ENCODE measurements at places on chromosomes 13 and 19.

- peak; percentile 11 for DNase-seq
Observed at GRCh38 chr19:15294561-15294990, 37.8 kb downstream of the BRD4 start.

- no peak for DNase-seq
Observed at GRCh38 chr13:113622791-113623490, 35.1 kb downstream of the ATP4B start.

DNA sequence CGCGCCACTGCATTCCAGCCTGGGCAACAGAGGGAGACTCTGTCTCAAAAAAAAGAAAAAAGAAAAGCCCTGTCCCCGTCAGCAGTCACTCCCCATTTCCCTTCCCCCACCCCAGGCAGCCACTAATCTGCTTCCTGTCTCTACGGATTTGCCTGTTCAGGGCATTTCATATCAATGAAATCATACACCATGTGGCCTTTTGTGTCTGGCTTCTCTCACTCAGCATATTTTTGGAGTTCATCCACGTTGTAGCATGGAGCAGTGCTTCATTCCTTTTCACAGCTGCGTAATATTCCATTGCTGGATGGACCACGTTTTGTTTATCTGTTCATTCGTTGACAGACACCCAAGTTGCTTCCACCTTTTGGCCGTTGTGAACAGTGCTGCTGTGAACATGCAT lies 36.1 kb upstream of the KLF2 start:
- no peak for DNase-seq

DNA sequence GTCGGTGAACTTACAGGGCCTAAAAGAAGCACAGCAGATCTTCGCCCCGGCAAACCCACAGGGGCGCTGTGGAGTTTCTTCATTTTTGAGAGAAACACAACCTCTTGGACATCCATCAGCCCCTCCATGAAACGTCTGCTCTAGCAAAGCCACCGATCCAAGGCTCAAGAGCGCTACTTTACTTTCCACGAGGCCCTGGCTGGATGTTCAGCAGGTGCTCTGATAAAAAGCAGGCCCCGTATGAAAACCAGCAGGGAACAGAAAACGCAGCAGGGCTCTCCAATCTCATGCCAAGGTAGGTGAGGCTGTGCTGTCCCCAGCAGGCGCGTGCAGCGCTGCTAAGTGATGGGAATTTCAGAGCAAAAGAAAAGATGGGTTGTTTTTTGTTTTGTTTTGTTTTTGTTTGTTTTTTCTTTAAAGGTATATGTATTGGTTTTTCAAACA lies 86.7 kb downstream of the IRS2 start:
- no peak for DNase-seq

DNA sequence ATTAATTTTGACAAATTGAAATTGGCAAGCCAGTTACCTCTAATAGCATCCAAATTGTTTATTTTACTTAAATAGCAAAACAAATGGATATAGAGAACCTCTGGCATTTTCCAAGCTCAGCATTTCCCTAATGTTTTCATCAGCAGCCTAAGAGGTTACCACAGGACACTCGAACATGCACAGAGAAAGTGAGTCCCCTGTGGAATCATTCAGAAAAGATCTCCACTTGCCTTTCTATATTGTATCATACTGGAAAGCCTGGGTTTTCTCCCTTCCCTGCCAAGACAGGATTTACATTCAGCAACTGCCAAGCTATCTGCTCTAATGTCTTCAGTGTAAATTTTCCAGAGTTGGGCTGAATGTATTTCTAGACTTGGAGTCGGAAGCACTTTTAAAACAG lies 188.9 kb downstream of the KCTD12 start:
- no peak for DNase-seq

GRCh38 chr19:19214892-19215291 lies 3.1 kb downstream of the NCAN start:
- DNase-seq, result no peak

DNA sequence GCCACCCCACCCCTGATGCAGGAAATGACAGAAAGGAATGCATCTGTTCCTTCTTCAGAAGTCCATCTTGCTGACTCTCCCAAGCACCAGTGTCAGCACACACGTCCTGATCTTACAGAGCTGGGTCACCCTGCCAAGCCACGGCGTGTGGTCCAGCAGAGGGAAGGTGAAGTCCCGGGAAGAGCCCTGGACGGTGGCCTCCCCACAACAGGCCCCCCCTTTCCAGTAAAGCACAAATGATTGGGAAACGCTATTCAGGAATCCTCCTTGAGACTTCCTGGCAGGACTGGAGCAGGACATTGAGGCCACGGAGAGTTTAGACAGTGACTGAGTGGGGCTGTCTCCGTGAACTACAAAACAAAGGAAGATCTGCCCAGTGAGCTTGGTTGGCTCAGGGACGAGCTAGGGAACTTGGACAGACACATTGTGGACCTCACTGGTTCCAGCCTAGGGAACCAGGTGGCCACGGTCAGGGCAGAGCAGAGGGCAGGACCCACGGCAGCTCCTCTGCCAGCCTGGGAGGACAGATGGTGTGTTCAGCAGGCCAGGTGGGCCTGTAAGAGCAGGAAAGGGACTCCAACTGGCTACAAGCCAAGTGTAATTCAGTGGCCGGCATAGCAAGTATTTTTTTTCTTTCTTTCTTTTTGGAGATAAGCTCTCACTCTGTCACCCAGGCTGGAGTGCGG lies 41.7 kb downstream of the ELL start:
- peak; percentile 97 for DNase-seq

DNA sequence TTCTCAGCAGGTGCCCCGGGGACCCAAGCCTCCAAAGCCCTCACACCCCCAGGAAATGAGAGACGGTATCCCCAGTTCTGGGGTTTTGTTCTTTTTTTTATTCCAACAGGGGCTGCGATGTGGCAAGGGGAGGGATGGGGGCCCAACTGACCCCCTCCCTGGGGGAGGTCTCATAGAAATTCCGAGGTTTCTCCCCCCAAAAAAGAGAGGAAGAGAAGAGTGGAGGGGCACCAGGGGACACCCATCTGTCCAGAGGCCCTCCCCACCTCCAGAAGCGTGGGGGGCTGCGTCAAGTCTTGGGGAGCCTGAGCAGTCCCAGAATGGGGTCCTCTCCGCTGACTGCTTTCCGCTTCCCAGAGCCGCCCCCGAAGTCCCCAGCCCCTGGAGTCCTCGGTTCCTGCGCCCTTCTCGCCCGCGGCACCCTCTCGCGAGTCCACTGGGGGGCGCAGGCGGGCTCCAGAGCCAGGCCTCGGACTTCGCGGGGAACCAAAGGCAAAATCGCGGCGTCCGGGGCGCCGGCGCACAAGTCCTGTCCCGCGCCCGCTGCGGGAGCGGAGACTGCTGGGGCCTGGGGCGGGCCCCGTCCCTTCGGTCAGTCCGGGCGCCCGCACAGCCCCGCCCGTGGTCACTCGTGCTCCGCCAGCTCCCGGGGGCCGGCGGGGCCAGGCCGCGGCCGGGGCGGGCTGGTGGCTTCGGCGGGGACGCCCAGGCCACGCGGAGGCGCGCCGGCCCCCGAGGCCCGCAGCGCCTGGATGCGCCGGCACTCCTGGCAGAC lies 4.4 kb upstream of the ATP1A3 start:
- peak; percentile 46 for DNase-seq

- no peak for DNase-seq
Observed at GRCh38 chr13:84686973-84687372, 804.7 kb upstream of the SLITRK1 start.

DNA sequence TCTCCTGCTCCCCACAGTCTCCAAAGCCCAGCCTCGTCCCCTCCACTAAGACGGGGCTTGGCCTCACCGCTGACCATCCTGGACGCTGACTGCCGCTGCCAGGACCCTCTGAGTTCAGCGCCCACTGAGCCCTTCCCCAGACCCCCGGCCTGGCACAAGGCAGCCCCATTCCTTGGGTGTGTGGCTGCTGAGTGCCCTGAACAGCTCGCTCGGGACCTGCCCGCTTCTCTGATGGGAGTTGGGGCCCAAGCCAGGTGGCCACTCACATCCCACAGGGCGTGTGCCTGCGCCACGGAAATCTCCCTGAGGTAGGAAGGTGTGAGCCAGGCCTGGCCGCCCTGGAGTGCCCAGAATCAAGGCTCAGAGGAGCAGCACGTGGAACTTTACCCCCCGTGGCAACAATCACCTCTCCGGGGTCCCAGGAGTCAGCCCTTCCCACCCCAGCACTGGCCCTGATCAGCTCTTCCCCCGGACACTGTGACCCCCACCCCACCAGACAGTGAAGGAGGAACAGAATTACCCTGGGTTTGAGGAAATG lies 20.8 kb downstream of the C13orf46 start:
- no peak for DNase-seq

GRCh38 chr13:66977161-66977560 lies 253.0 kb downstream of the PCDH9 start:
- peak; percentile 51 for DNase-seq

GRCh38 chr13:96816261-96816660 lies 178.0 kb downstream of the OXGR1 start:
- no peak for DNase-seq

- DNase-seq, result no peak
Observed at GRCh38 chr19:30722186-30722585, 350.0 kb downstream of the ZNF536 start.

DNA sequence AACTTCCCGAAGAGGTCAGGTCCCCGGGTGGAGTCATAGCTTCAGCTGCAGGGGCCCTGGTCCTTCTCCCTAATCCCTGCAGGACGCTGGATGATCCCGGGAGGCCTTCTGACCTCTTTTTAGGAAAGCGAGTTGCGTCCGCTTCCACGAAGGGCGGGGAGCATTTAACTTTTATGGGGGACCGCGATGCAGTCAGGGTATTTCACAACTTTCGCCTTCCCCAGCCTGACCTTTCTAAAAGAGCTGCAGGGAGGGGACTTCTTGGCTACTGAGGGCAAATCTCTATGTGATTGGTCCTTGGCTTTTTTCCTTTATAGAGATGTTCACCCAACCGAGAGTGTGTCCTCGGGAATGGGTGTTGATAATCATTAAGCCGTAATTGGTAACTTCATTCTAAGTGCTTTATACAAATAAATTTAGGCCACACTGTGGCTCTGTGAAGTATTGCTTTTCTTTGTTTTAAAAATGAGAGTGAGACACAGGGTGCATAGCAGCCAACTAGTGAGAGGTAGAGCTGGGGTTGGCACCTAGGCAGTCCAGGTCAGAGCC lies 778 bp downstream of the ZNF230 start:
- peak; percentile 7 for DNase-seq

- no peak for DNase-seq
Observed at GRCh38 chr13:80716610-80717081, 375.7 kb upstream of the SPRY2 start.

- DNase-seq, result peak; percentile 55
Observed at GRCh38 chr19:42092350-42092749, 16.4 kb downstream of the ZNF574 start.

DNA sequence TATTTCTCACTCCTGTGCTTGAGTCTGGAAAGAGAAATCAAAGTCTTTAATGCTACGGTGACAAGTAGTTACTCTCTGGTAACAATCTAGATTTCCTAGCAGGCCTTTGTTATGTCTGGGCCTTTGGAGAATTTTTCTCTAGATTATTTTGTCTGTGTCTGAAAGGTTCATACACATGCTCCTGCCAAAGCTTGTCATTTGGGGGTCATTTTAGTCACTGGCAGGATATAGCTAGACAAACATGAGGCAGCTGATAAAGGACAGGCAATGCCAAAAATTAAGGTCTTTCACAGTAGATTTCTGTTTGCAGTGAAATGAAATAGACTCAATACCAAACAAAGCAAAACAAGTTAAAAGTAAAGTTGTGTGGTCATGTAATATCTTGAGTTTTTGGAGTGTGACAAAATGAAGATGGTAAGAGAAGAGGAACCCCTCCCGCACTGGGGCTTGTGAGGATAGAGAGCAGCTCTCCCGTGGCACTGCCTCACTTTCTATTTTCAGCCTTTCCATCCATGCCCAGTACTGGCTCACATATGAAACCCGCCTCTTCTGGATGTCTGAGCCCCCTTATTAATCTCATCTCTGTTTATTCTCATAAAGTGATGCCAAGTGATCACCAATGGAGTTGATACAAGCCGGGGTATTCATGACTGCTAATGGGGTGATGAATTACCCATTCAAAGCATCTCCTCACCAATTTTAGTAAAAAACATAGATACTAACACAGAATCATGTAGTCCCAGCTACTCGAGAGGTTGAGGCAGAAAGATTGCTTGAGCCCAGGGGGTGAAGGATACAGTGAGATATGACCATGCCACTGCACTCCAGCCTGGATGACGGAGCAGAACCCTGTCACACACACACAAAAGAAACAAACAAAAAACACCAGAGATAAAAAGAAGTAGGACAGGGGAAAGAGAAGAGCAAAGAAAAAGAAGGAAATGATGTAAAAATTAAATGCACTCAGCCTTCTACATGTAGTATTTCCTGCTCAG lies 389.3 kb downstream of the FGF14 start:
- no peak for DNase-seq

- DNase-seq, result no peak
Observed at GRCh38 chr13:100540621-100541020, 48.0 kb downstream of the GGACT start.

DNA sequence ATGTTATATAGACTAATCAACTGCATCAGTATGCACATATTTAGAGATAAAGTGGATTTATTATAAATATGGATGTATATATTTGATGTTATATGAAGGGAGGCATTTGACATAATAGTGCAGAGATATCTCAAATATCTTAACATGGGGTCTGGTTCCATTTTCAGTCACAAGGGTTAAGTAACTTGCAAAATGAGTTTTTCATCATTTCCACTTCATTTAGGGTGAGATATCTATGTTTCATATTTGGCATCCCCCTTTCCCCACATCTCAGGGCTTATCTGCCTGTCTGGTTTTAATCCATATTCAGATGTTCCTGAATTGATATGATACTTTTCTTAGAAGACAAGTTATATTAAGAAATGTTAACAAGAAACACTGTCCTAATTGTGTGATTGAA lies 2141.2 kb downstream of the PCDH9 start:
- no peak for DNase-seq

DNA sequence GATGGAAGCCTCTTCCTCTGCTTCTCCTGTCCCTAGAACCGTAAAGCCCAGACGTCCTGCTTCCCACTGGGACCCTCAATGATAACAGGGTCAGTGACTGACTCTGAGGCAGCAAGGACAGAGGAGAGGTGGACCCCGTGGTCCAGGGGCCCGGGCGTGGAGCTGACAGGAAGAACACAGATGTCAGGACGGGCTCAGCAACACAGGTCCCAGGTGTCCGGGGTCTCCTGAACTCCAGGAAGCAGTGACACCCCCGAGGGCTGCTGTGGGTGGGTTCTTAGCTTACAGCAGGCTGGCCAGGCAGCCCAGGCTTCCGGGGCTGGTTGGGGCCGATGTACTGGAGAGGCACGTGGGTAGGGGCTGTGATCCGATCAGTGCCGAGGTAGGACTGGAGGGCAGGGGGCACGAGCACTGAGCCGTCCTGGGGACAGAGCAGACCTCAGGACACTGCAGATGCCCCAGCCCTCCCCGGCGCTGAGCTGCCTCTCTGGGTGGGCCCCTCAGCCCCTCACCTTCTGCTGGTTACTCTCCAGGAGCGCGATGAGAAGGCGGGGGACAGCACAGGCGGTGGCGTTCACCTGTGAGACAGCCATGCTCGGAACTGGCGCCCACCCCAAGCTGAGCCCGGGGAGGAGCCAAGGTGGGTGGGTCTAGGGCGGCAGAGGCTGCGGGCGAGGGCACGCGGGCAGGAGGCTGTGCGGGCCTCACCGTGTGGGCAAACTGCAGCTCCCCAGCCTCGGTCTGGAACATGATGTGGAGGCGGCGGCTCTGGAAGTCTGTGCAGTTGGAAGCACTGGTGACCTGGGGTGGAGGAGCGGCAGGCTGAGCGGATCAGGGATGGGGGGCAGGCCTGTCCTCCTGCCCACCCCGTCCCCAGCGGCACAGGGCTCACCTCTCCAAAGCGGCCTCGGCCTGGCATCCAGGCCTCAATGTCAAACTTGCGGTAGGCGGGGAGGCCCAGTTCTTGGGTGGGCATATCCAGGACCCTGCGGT lies 3.6 kb upstream of the CCER2 start:
- DNase-seq, result no peak

Measured in NCI-H524 (cell line).